ENCODE measurements at places on chromosomes 4 and X.
A peak's percentile ranks its signal among the peaks of the same experiment; 100 is the strongest.

GRCh38 chr4:107800706-107801105 is 24.0 kb upstream of the SGMS2 start:
- DNase-seq: no peak

DNA sequence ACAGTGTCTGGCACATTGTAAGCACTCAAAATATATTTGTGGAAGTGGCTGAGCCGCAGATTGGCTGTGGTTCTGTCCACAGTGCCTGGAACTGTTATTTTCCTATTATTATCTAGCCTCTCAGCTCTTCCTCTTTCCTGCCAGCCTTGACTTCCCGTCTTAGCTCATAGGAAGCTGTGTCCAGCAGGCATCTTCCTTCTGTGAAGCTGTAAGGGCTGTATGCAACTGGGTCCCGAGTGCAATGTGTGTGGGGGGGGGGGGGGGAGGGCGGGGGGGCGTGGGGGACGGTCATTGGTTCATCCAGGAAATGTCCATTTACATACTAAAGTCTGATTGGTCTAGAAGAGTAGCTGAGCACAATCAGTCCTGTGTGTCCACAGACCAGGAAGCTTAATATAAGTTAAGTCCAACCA is 210.7 kb downstream of the PDGFRA start:
- DNase-seq: peak; percentile 35

GRCh38 chrX:123060986-123061385 is 123.1 kb upstream of the GRIA3 start:
- DNase-seq: no peak

GRCh38 chr4:13990596-13991589 is 363.4 kb upstream of the BOD1L1 start:
- no peak for DNase-seq
